Common myeloid progenitor, CD34-positive (primary cell): ENCODE measurements at places on chromosomes 6 and 20.

GRCh38 chr6:37612475-37612874, 85.2 kb downstream of the MDGA1 start:
- DNase-seq, result no peak

- no peak for DNase-seq
Observed at GRCh38 chr20:10172998-10173655, 45.5 kb upstream of the SNAP25 start.

DNA sequence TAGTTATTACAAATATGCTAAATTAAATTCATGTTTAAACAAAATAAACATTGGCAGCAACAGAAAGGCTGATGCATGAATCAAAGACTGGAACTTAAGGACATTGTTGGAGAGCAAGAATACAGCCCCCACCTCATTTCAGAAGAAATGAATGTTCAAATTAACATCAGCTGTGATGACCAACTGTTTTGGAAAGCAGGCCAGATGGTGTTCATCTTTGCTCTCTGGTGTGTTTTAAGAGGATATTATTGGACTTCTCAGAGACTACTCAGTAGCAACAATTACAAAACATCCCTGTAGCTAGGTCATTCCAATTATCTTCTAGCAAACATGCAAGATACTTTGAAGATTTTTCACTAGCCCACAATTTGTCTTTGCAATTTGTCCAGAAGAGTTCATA, 118.6 kb upstream of the DOK5 start:
- no peak for DNase-seq

GRCh38 chr6:5308066-5308465, 46.8 kb downstream of the FARS2 start:
- DNase-seq, result no peak

DNA sequence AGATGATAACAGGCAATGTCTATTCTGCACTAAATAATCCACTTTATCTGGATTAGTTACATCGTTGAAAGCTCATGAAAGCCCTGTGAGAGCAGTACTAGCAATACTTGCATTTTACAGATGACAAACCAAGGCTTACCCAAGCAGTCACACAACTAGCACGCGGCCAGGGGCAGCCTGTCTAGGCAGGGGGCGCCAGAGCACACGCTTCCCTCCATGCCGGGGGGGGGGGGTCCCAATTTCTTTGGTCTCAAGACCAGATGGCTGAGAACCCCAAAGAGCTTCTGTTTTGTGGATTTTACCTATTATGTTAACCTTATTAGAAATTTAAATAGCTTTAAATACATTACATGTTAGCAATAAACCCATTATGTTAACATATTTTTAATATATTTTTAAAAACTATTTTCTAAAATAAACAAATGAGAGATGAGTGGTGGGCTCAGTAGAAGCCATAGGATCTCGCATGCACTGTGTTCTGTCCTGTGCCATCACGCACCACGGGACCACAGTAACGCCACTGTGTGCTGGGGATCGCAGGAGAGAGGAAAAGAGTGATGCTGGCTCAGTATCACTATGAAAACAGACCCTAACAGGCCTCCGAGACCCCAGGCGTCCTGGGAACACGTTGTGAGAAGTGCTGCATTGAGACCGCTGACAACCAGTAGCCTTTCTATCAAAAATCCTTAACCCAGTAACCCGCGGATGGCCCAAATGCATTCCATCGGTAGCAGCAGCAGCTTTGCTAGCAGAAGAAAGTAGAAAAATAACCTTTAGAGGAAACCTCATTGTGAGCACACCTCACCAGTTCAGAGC, 5.3 kb upstream of the PRR18 start:
- DNase-seq, result peak; percentile 80

GRCh38 chr20:64240243-64241015, 15.1 kb upstream of the PCMTD2 start:
- DNase-seq, result no peak

GRCh38 chr20:50516180-50516934, 6.2 kb downstream of the PTPN1 start:
- DNase-seq, result peak; percentile 61

- DNase-seq, result no peak
Observed at GRCh38 chr6:56958481-56958880, 3.6 kb downstream of the BEND6 start.

DNA sequence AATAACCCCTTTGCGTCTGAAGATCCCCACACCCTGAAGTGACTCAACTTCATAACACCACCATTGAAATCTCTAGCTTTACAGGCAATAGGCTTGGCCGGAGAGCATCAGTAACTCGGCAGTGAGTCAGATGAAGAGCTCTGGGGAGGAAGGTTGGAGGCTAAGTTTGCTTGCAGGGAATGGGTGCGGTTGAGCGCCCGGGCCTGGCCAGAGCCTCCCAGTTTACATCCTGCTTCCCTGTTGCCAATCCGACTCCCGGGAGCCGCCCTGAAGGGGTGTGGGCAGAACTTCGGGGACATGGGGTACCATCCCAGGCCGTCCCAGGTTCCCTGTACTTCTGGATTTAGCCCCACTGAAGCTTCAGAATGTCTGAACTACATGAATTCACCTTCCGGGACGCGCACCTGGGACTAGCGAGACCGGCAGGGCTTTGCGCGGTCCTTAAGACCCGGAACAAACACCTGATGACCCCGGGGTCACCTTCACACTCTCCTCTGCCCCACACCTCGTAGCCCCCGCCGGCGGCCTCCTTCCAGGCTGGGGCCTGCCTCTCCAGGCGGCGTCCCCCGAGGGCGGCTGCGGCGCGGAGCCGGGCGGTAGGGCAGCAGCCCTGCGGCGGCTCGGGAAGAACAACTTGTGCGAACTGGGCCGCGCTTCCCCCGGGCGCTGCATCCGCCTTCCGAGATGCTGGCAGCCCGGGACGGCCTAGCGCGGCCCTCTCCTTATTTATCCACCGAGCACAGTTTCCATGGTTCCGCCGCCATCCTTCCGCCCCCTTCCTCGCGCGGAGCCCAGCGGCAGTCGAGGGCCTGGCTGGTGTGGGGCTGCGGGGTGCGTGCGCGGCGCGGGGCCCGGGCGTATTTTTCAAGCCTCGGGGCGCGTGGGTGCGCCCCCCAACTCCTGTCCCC, 56.6 kb upstream of the RREB1 start:
- DNase-seq, result peak; percentile 52

DNA sequence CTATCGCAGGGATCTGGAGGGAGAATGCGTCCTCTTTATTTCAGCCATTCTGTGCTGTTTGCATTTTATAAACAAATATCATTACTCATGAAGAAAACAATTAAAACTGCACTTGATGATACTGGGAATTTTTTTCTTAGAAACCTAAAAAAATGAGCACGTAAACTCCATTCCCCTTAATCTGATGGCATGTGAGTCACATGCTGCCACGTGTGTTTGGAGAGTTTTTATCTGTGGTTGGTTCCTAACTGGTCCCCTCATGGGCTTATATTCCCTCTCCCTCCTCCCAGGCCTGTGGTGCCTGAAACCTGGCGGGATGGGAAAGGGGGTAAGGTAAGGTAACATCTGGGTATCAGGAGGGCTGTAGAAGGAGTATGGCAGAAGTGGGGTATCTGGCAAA, 6.5 kb downstream of the PACSIN1 start:
- no peak for DNase-seq

GRCh38 chr6:113591896-113592827, 265.0 kb upstream of the MARCKS start:
- DNase-seq, result peak; percentile 57

GRCh38 chr20:36950414-36951197, 902 bp downstream of the SAMHD1 start:
- peak; percentile 70 for DNase-seq

GRCh38 chr6:42545226-42545773, 18.5 kb upstream of the UBR2 start:
- DNase-seq, result no peak

DNA sequence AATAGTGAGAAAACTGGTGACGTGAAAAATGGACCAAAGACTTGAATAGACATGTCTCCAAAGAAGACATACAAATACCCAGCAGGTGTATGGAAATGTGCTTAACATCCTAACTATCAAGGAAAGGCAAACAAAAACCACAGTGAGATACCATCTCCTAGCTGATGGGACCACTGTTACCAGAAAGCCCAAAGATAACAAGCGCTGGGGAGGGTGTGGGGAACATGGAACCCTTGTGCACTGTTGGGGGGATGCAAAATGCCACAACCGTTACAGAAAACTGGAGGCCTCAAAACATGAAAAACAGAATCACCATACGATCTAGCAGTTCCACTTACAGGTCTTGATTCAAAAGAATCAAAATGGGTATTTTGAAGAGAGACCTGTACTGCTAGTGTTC, 19.8 kb upstream of the RBM38 start:
- no peak for DNase-seq

DNA sequence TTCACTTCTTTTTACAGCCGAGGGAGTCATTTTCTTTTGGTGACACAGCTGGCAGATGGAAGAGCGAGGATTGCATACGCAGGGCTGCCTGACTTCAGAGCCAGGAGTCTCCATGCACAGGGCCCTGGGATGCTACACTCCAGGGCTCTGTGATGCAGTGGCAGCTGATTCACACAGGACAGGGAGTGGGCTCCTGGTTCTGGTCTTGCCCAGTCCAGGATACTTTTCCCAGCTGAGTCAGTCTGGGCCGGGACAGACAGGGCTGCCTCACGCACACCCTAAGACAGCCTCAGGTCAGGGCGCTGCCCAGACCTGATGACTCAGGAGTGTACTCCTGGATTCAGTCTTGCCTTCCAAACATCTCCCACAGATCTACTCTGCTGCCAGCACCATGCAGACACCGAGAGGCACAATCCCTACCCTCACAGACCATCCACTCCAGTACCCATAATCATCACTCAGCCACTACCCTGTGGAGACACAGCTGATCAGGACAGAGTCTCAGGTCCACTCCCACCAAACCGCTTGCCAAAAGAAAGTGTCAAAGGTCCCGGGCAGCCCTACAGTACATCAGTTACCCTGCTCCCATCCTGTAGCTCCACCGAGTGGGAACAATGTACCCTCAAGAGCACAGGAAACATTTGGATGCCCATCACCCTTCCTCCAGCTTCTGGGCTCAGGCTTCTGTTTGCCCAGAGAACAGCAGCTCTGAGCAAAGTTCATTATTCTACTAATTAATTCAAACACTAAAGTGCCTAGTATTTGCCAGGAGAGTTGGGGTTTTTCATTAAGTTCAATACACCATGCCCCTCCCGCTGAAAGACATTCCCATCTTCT, 11.5 kb downstream of the SDC4 start:
- no peak for DNase-seq

- no peak for DNase-seq
Observed at GRCh38 chr20:20549704-20550103, 162.7 kb downstream of the RALGAPA2 start.

GRCh38 chr20:14707026-14707680, 369.7 kb upstream of the FLRT3 start:
- no peak for DNase-seq

- DNase-seq, result no peak
Observed at GRCh38 chr6:79230149-79230548, 4.3 kb downstream of the HMGN3 start.

DNA sequence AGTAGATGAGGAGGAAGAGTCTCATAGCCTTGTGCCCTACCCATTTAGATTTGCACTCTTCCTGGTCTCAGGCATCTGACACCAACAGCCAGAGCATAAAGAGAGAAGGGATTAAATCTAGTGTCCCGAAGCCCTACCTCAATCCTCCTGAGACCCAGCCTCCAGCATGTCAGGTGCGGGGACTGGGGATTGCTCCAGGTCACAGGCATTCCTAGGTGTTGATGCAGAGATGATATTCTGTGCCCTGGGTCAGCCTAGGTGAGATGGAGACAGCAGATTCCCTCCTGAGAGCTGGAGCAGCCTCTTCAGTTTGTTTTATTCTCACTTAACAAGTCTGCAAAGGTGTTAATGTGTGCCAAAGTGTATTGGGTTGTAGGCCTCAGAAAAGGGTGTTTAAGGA, 89.8 kb downstream of the ANKRD6 start:
- no peak for DNase-seq

- DNase-seq, result no peak
Observed at GRCh38 chr6:149425754-149426153, 25.7 kb downstream of the SUMO4 start.

GRCh38 chr20:41336711-41337492, 3.7 kb upstream of the LPIN3 start:
- no peak for DNase-seq

DNA sequence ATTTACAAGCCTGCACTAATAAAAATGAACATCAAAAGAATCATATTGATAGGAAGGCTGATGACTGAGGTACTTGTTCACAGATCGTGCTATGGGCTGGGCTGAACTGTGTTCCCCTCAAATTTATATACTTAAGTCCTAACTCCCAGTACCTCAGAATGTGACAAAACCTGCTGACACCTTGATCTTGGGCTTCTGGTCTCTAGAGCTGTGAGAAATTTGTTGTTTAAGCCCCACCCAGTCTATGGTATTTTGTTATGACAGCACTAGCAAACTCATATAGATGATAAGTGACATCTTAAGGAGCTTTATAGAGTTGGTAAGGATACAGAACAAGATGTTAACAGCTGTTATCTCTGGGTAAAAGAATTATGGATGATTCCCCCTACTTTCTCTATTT, 13.8 kb downstream of the UBE2V1 start:
- DNase-seq, result no peak

- no peak for DNase-seq
Observed at GRCh38 chr6:27468334-27468733, 4.6 kb downstream of the ZNF184 start.

DNA sequence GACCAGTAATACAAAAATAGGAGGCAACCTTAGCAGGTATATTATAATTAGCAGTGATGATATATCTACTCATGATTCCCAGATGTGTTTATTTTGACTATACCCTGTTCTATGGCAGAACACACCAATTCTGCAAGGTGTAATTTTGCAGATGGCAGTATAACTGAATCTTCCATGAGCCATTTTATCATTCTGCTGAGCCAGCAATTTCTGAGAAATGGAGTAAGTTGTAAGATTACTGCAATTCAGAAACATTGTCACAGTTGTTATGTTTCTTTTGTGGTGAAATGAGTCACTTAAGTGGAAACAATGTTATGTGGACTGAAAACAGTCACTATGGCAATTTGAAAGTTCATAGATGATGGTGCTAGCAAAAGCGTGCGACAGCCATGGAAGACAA, 63.7 kb upstream of the RIMS1 start:
- DNase-seq, result no peak

DNA sequence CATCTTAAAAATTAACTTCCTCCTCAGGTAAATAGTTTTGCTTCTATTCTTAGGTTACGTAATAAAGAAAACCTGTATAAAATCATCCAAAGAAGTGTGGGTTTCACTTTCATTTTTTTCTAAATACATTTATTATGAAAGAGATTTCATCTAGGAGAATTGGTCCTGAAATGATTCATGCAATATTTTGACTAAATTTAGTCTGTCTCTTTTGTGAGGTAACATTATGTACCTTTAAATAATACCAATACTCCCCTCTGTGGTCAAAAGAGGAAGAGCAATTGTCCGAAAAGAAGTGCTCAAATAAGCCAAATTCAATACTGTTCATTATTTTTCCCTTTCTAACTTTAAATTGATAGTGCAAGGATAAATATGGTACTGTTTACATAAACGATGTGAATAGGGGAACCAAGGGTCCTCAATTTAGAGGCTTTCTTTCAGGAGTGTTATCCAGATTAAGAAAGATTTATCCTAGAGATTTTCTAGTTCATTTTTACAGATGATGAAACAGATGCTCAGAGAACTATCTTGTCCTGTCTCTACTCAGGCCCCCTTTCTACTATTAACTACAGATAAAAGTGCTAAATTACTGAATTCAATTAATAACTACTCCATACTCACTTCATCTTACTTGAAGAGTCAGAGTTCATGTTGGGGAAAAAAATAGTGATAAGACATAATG, 26.2 kb downstream of the CYP39A1 start:
- DNase-seq, result peak; percentile 46

GRCh38 chr6:110563711-110564110, 87.3 kb upstream of the SLC22A16 start:
- no peak for DNase-seq

- DNase-seq, result no peak
Observed at GRCh38 chr6:90631046-90631445, 44.2 kb upstream of the MAP3K7 start.
